Ecto neural progenitor cell (in vitro differentiated cells): ENCODE measurements at places on chromosomes 12 and 14.

DNA sequence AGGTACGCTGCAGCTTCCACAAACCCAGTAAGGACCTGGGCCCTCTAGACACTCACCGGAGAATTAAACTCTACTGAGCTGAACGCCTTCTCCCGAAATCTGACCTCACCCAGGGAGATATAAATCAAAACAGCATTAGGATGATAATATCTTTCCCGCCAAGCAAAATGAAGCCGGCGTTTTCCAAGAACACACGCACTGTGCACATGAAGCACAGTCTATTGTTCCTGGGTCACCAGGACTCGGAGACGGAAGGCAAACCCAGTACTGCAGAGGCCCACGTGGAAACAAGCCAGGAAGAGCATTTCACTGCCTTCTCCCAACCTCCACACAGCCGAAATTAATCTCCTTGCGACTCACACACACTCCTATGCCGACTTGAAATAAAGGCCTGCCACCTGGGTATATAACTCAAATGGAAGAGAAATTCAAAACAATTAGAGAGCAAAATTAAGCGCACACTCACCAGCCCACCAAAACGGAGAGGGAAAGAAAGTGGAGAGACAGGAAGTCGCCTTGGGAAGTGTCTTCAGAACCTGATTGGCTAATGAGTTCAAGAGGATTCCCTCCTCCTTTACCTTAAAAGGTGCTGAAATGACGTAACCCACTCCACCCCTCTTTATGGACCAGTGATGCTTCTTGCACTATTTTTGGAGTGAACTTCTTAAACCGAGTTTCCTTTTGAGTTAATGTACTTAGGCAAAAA is at the start of gene CCNB1IP1:
TSS of gene CCNB1IP1 (minus strand) at position 492 of the 706 bp plus-strand sequence. CDS start 16,756 bp downstream, outside the sequence.
- peak; percentile 62 for DNase-seq

- DNase-seq = no peak
Observed at GRCh38 chr14:101060171-101060601, 156.7 kb upstream of the RTL1 start.

- no peak for DNase-seq
Observed at GRCh38 chr12:54159589-54159988, 29.2 kb downstream of the SMUG1 start.

DNA sequence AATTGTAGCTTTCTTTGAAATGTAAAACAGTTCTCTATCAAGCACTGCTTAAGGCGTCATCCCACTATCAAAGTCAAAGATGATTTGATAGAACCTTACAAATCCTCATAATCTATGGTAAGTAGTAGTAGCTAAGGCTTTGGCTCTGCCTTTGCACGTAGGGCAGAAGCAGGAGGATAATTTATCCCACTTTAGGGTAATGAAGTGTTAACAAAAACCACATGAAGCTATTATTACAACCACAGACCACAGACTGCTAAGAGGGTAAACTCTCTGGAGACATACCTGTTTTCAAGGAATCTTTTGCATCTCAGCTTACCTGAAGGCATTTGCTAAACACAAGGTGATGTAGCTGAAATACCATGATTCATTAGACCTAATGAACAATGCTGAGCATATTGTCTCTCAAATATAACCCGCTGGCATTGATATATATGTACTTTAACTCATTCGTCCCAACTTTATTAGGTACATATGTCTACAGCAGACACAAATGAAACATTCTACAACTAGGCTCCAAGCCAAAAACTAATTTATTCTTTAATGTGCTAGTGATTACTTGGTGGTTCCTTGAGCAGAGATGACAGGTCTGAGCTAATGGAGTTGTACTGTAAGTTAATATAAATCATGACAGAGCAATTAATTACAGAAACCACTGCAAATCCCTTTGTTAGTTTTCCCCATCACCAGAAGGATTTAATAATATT is 368.8 kb downstream of the ETNK1 start:
- DNase-seq = no peak

DNA sequence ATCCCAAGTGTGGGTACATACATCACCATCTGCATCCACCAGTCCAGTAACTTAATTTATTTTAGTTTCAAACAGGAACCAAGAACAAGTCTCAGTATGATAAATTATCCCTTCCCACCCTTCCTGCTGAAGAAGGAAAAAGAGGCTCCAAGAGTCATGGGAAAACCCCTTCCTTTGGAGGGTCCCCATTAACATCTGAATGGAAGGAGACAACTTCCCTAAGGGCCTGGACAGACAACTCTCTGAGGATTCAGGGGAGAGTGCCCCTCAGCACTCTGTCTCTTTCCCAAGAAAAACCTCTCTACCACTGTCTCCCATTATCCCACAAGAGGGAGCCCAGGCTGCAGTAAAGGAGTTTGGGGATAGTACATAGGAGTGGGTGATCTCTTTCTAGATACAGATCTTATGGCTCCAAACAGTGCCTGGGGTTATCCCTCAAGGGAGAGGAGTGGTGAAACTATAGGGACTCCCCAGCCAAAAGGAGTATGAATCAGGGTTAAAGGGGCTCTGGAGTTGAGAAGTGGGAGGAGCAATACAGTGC is 6.2 kb downstream of the WNT10B start:
- no peak for DNase-seq

DNA sequence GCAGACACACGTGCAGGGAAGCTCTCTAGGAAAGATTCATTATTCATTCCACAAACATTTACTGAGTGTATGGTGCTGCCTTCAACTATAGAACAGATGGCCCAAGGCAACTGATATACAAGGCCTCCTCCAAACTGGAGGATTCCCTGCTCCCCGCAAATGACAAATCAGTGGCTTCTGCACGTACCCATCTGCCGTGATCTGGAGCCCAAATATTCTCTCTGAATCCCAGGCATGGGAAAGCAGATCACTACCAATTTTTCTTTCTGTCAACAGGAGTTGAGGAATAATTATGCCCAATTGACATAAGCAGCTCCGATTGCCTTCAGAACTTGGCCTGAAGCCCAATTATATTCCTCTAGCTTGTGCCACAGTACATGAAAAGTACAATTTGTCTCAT is 174.2 kb upstream of the CCDC196 start:
- DNase-seq = no peak
